ENCODE measurements at places on chromosomes 2 and 18.

GRCh38 chr2:117714110-117714509 lies 100.4 kb upstream of the DDX18 start:
- no peaks in the 10 kb centered on the region for H3K36me3 ChIP-seq
- H3K27me3 ChIP-seq: peaks cover 14% of the 10 kb centered on the region
- H3K27ac ChIP-seq: no peak overlapping the region
- H3K4me1 ChIP-seq: no peaks in the 10 kb centered on the region
- no peak overlapping the region for H3K4me3 ChIP-seq
- no peak for DNase-seq

DNA sequence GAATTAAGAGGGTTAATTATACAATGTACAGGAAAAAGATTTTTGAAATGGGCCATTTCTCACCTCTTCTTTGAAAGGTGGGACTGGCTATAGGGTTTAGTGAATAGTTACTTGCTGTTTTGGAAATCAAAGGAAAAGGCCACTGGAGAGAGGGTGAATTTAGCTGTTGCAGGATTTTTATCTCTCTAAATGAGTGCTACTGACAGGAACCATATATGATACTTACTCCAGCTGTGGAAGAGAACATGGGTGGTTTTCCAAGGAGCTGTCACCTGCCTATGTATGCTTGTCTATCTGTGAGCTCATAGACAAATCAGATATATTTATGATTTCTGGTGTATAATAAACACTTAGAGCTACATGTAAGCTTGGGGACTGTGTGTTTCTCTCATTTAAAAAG lies 430.4 kb downstream of the MTX2 start:
- H3K27me3 ChIP-seq: peaks cover 5% of the 10 kb centered on the region
- no peak overlapping the region for H3K4me3 ChIP-seq
- DNase-seq: no peak
- H3K36me3 ChIP-seq: peaks cover 2% of the 10 kb centered on the region
- no peaks in the 10 kb centered on the region for H3K4me1 ChIP-seq
- no peak overlapping the region for H3K27ac ChIP-seq

DNA sequence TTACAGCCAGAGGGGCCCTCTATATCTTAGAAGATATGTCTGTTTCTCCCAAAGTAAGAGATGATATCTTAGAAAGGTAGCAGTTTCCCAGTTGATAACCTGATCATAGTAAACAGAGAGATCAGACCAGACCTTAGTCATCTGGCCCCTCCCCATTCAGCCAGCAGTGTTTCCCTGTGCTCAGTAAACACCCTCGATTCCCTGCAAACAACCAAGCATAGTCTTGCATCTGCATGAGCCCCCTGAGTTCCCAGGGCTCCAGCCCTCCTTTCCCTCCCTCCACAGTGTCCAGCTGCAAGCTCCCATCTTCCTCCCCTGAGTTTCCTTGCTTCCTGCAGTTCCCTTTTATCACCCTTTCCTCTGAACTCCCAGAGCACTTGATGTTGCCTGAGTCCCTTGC lies 20.3 kb downstream of the NRP2 start:
- peaks cover 14% of the 10 kb centered on the region for H3K4me1 ChIP-seq
- H3K4me3 ChIP-seq: no peak overlapping the region
- H3K27ac ChIP-seq: no peak overlapping the region
- peaks cover 18% of the 10 kb centered on the region for H3K27me3 ChIP-seq

GRCh38 chr2:56515399-56515798 lies 331.6 kb downstream of the CCDC85A start:
- no peak overlapping the region for H3K27ac ChIP-seq
- no peaks in the 10 kb centered on the region for H3K36me3 ChIP-seq
- no peaks in the 10 kb centered on the region for H3K4me1 ChIP-seq
- H3K4me3 ChIP-seq: no peak overlapping the region
- H3K27me3 ChIP-seq: no peaks in the 10 kb centered on the region

DNA sequence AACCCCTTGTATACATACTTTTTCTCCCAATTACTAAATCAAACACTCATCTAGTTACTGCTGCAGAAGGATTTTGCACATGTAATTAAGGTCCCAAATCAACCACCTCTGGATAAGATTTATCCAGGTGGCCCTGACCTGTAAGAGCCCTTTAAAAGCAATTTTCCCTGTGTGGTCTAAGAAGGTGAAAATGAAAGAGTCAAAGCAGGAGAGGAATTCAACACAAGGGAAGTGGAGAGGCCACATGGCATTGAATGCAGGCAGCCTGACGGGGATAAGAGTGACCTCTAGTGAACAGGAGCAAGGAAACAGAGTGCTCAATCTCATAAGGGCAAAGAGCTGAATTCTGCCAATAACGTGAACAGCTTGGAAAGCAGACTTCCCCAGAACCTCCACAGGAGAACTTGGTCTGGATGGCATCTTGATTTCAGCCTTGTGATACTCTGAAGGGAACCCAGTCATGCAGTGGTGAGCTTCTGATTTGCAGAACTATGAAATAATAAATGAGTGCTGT lies 27.2 kb downstream of the PPP3R1 start:
- no peaks in the 10 kb centered on the region for H3K36me3 ChIP-seq
- peaks cover 69% of the 10 kb centered on the region for H3K4me1 ChIP-seq
- no peaks in the 10 kb centered on the region for H3K27me3 ChIP-seq

GRCh38 chr18:32906506-32907310 lies 133.9 kb upstream of the KLHL14 start:
- no peak overlapping the region for H3K4me3 ChIP-seq
- no peaks in the 10 kb centered on the region for H3K27me3 ChIP-seq
- no peaks in the 10 kb centered on the region for H3K36me3 ChIP-seq
- DNase-seq: no peak
- H3K27ac ChIP-seq: no peak overlapping the region

GRCh38 chr2:237501892-237502513 lies 15.0 kb downstream of the MLPH start:
- no peak overlapping the region for H3K4me3 ChIP-seq
- peaks cover 4% of the 10 kb centered on the region for H3K4me1 ChIP-seq

- no peak for DNase-seq
- H3K4me3 ChIP-seq: no peak overlapping the region
- no peak overlapping the region for H3K27ac ChIP-seq
- no peaks in the 10 kb centered on the region for H3K27me3 ChIP-seq
Observed at GRCh38 chr2:76921006-76921405, 601.2 kb downstream of the LRRTM4 start.

DNA sequence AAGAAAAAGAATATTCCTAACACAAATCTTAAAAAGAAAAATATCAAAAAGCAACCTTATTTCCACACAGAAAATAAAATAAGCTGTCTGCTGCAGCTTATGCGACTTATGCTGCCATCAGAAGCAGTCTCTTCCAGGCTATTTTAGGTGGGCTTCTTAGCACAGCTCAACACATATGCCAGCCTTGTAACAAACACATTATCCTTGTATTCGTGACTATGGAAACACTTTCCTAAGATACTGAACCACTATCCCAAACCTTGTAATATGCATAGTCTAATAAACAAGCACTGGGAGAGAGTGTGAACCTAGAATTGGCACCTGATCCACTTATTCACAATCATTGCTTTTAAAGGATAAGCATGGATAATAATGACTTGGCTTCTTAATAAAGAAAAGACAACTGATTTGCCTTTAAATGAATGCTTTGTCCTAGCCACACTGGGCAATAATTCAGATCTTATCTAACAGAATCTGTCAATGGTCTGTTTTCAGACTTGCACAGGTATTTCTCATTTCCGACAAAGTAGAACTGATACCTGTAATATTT lies 40.0 kb upstream of the RNU4ATAC start:
- peak overlapping the region; percentile 57 for H3K27ac ChIP-seq
- H3K36me3 ChIP-seq: peaks cover 2% of the 10 kb centered on the region
- no peaks in the 10 kb centered on the region for H3K27me3 ChIP-seq
- peaks cover 23% of the 10 kb centered on the region for H3K4me1 ChIP-seq

DNA sequence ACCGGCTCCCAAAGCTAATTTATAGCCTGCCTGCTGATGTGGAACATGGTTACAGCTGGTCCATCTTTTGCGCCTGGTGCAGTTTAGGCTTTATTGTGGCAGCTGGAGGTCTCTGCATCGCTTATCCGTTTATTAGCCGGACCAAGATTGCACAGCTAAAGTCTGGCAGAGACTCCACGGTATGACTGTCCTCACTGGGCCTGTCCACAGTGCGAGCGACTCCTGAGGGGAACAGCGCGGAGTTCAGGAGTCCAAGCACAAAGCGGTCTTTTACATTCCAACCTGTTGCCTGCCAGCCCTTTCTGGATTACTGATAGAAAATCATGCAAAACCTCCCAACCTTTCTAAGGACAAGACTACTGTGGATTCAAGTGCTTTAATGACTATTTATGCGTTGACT lies 51.4 kb downstream of the TMEM178A start:
- peaks cover 64% of the 10 kb centered on the region for H3K27me3 ChIP-seq
- no peak overlapping the region for H3K27ac ChIP-seq
- DNase-seq: no peak
- no peaks in the 10 kb centered on the region for H3K4me1 ChIP-seq
- H3K36me3 ChIP-seq: peaks cover 2% of the 10 kb centered on the region

GRCh38 chr2:69092857-69093256 lies 79.9 kb downstream of the ANTXR1 start:
- peaks cover 38% of the 10 kb centered on the region for H3K27me3 ChIP-seq
- no peak overlapping the region for H3K4me3 ChIP-seq
- H3K36me3 ChIP-seq: no peaks in the 10 kb centered on the region
- DNase-seq: no peak
- H3K4me1 ChIP-seq: no peaks in the 10 kb centered on the region

DNA sequence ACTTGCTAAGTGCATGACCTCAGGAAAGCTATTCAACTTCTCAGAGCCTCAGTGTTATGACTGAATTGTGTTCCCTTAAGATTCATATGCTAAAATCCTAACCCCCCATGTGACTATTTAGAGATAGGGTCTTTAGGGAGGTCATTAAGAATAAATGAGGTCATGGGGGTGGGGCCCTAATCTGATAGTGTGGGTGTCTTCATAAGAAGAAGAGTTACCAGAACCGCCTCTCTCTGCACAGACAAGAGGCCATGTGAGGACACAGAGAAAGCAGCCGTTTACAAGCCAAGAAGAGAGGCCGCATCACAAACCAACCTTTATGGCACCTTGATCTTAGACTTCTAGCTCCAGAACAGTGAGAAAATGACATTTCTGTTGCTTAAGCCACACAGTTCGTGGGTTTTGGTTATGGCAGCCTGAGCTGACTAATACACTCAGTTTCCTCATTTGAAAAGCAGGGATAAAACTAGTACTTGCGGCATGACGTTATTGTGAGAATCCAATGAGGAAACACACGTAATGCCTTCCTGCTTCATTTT lies 9.9 kb downstream of the SH2D6 start:
- no peaks in the 10 kb centered on the region for H3K36me3 ChIP-seq
- H3K4me3 ChIP-seq: no peak overlapping the region
- peaks cover 6% of the 10 kb centered on the region for H3K4me1 ChIP-seq
- no peaks in the 10 kb centered on the region for H3K27me3 ChIP-seq
- H3K27ac ChIP-seq: no peak overlapping the region

GRCh38 chr2:240454106-240454901 lies 18.8 kb downstream of the GPC1 start:
- no peak for DNase-seq
- no peak overlapping the region for H3K27ac ChIP-seq
- H3K36me3 ChIP-seq: peaks cover 2% of the 10 kb centered on the region
- H3K27me3 ChIP-seq: peaks cover 40% of the 10 kb centered on the region
- peaks cover 4% of the 10 kb centered on the region for H3K4me1 ChIP-seq

GRCh38 chr2:237205043-237205541 lies 119.4 kb downstream of the COPS8 start:
- no peaks in the 10 kb centered on the region for H3K36me3 ChIP-seq
- no peaks in the 10 kb centered on the region for H3K4me1 ChIP-seq
- DNase-seq: no peak
- no peak overlapping the region for H3K4me3 ChIP-seq
- H3K27me3 ChIP-seq: peaks cover 57% of the 10 kb centered on the region

- no peak overlapping the region for H3K4me3 ChIP-seq
- no peak overlapping the region for H3K27ac ChIP-seq
- no peaks in the 10 kb centered on the region for H3K36me3 ChIP-seq
- no peaks in the 10 kb centered on the region for H3K27me3 ChIP-seq
- no peak for DNase-seq
Observed at GRCh38 chr2:149860276-149860921, 272.8 kb upstream of the MMADHC start.

- peak overlapping the region; percentile 98 for H3K27ac ChIP-seq
- H3K27me3 ChIP-seq: no peaks in the 10 kb centered on the region
Observed at GRCh38 chr2:134142903-134143302, 111.0 kb upstream of the MGAT5 start.

- no peaks in the 10 kb centered on the region for H3K27me3 ChIP-seq
- no peak overlapping the region for H3K27ac ChIP-seq
- no peaks in the 10 kb centered on the region for H3K4me1 ChIP-seq
Observed at GRCh38 chr18:38367473-38367872, 801.9 kb upstream of the CELF4 start.

- H3K27me3 ChIP-seq: no peaks in the 10 kb centered on the region
- peaks cover 68% of the 10 kb centered on the region for H3K4me1 ChIP-seq
- peak overlapping the region; percentile 88 for H3K27ac ChIP-seq
- H3K36me3 ChIP-seq: no peaks in the 10 kb centered on the region
- no peak for DNase-seq
Observed at GRCh38 chr18:77119851-77120491, 12.6 kb downstream of the MBP start.

DNA sequence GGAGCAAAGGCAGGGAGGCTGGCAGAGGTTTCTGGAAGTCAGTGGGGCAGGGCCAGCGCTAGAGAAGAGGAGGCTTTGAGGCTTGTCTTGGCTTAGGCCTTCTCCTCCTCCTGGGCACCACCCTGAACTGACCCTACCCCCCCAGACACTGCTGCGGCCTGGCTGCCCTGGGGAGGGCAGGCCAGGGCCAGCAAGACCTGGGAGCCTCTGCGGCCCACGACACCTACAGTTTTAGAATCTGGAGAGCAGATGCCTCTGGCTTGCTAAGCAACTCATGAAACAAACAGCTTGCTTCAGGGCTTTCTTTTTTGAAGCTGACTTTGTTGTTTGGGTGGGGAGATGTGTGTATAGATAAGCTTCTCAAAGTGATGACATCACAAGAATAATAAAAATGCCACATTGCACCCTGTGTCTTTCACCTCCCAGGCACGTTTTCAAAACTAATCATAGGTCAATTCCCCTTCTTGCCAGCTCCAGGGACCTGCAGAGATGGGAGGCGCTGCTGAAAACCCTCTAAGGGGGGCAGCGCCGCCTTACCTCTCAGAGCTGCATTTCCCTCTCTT lies 46.2 kb upstream of the SMAD7 start:
- H3K4me3 ChIP-seq: peak overlapping the region; percentile 39
- H3K36me3 ChIP-seq: peaks cover 4% of the 10 kb centered on the region
- H3K27ac ChIP-seq: peak overlapping the region; percentile 96
- no peak for DNase-seq
- peaks cover 10% of the 10 kb centered on the region for H3K27me3 ChIP-seq

- no peak overlapping the region for H3K4me3 ChIP-seq
- no peaks in the 10 kb centered on the region for H3K4me1 ChIP-seq
- no peak overlapping the region for H3K27ac ChIP-seq
Observed at GRCh38 chr2:98793275-98793674, 62.3 kb upstream of the MGAT4A start.

GRCh38 chr2:107002735-107003134 lies 116.8 kb upstream of the ST6GAL2 start:
- no peaks in the 10 kb centered on the region for H3K27me3 ChIP-seq
- no peaks in the 10 kb centered on the region for H3K36me3 ChIP-seq
- no peaks in the 10 kb centered on the region for H3K4me1 ChIP-seq
- H3K27ac ChIP-seq: no peak overlapping the region

GRCh38 chr2:239871481-239872435 lies 153.4 kb downstream of the NDUFA10 start:
- H3K4me3 ChIP-seq: no peak overlapping the region
- peaks cover 11% of the 10 kb centered on the region for H3K4me1 ChIP-seq
- DNase-seq: no peak
- peaks cover 25% of the 10 kb centered on the region for H3K27me3 ChIP-seq
- H3K36me3 ChIP-seq: no peaks in the 10 kb centered on the region
- no peak overlapping the region for H3K27ac ChIP-seq
